ENCODE measurements at places on chromosomes 13 and 19. TPM values are rescaled to one million over a fixed set of nuclear protein-coding genes. Genes with fewer than 3 reads are reported as not detected.

- no peak for DNase-seq
Observed at GRCh38 chr13:109759609-109760008, 26.8 kb downstream of the IRS2 start.

Gene FGF9
- total RNA-seq: 0.79 TPM

Gene C5AR1
- total RNA-seq: 20.3 TPM

- no peak for DNase-seq
Observed at GRCh38 chr19:55443045-55443823, at the start of gene SHISA7. SHISA7 (minus strand) TSS chr19:55443300; CDS start chr19:55442863, 437 bp downstream.

- DNase-seq: no peak
Observed at GRCh38 chr19:50897612-50898011, 13.6 kb downstream of the KLK4 start.

- DNase-seq: no peak
Observed at GRCh38 chr13:26412936-26413716, 144.4 kb upstream of the WASF3 start.

Gene SIGLEC10
- 13.2 TPM for total RNA-seq

DNA sequence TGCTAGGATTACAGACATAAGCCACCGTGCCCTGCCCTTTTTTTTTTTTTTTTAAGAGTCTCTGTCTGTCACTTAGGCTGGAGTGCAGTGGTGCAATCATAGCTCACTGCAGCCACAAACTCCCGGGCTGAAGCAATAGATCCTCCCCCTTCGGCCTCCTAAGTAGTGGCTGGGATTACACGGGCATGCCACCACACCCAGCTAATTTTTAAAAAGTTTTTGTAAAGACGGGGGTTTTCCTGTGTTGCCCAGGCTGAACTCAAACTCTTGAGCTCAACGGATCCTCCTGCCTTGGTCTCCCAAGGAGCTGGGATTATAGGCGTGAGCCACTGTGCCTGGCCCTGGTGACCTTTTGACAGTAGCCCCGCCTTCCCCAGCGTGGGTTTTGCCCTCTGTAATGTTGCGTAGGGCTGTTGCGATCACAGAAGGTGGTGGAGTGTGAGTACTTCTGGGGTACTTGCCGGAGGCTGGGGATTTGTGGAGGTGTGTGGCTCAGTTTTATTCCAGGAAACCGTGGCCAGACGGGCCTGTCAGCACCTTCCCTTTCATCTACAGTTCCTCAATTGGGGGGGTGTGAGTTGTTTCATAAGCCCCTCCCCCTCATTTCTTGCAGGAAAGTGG lies 11.6 kb upstream of the RETN start:
- peak; percentile 87 for DNase-seq

- DNase-seq: no peak
Observed at GRCh38 chr19:1540365-1540925, 16.6 kb downstream of the PLK5 start.

DNA sequence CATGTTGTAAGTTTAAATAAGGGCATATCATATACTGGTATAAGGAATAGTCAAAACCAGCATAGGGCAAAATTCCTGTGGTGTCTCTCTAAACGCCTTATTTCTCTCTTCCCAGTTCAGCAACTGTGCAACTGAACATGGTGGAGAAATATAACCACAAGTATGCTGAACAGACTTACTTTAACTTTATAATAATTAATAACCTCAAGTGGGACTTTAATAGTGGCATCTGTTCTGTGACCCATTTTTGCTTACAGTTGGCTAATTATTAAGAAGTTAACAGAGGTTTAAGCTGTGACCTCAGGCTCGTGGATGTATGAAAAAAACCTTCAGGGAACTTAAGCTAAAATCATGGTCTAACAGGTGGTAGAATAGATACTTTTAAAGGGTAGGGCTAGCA lies 54.3 kb downstream of the MICU2 start:
- no peak for DNase-seq

Gene HRC
- 2.1 TPM for total RNA-seq

DNA sequence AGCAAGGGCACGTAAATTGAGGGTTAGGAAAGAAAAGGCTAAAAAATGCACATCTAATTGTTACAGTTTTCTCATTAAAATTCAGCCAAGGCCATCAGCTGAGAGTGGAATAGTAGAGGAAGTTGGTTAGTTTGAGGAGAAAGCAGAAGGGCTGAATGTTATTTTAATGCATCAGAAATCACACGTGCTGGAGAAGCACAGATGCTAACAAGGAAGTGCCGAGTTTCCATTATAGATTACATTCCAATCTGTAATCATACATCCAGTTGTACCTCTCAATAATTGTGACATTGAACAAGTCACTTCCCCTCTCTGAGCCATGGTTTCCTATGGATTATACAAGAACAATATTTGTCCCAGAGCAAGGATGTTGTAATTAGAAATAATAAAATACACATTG lies 25.1 kb downstream of the FPR3 start:
- DNase-seq: no peak

DNA sequence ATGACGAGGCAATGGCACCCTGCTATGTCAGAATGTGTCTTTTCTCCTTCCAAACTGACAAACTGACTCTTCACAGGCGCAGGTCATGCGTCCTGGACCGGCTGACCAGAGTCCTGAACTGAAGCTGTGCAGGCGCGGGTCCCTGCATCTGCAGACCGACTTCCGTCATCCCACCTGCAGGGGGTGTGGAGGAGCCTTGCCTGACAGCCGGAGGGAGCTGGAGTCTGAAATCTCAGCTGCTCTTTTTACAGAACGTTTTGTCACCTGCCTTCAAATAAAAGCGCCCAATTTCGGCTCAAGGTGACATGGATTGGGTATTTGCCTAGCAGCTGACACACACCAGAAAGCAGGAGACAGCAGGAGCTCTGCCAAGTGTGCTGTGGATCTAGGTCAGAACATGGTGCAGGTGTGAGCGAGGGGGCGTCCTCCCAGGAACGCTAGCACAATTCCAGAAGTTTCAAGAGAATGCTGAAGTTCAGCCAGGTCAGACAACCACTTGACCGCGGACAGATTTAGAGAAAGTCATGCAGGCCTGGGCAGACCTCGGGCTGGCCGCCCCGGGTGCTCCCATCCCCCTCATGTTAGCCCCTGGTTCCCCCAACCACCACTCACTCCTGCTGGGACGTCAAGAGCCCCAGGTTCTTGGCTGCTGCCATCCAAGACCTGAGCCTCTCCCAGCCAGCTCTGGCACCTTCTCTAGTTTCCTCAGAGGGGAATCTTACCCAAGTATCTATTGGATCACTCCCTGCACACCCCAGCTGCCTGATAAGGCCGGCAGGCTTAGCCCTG lies 32.8 kb downstream of the ELL start:
- no peak for DNase-seq

- no peak for DNase-seq
Observed at GRCh38 chr13:109331898-109332297, 454.5 kb downstream of the IRS2 start.

- no peak for DNase-seq
Observed at GRCh38 chr13:44971656-44972595, 17.3 kb downstream of the NUFIP1 start.

GRCh38 chr19:4693471-4694121 lies 23.5 kb upstream of the MYDGF start:
- no peak for DNase-seq

DNA sequence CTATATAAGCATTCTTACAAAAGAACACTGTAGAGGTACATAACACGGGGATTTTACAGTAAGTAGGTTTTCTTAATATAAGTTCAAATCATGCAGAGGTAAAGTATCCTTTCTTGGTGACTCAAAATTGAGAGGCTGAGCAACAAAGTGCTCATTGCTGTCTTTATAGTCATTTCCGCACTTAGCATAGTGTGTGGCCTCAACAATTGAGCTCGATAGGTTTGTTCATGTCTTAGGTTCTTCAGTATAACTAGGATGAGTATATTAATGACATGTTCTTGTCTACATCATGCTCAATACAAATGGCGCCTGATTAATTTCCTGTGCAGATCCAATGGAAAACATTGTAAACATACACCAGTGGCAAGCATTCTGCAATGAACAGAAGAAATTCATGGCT lies 1.4 kb downstream of the WDFY2 start:
- no peak for DNase-seq

GRCh38 chr13:52851137-52851962 lies 2.9 kb upstream of the PCDH8 start:
- peak; percentile 29 for DNase-seq

DNA sequence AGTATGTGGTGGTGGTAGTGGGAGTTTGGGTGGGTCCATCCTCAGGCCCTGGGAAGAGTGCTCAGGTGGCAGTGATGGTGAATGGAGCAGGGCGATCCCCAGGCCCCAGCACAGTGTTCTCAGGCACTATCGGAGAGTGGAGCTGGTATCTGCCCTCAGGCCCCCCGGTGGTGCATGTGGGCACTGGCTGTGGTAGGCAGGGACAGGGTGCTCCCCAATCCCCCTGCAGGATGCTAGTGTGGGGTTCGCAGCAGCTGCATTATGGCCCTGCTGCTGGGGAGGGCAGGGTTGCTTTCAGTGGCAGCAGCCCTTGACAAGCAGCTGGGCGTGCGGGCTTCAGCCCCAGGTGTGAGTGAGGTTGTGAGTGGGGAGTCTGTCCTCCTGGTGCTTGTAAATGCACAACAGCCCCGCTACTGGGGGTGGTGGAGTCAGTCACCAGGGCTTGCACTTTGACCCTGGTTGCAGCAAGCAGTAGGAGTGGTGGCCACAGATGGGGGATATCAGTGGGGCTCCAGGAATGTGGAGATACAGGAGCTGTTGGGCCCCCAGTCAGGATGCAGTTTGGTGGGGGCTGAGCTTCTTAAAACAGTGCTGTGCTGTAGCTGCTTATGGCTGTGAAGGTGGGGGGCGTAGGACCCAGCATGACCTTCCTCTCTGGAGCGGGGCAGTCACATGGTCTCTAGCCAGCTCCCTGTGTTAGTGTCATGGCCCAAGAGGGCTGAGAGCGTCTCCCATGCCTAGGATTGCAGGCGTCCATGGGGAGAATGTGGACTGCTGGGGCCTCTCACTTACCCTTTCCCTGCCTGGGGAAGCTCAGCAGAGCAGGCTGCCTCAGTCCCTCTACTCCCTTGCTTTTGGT lies 38.7 kb upstream of the ARHGEF7 start:
- DNase-seq: peak; percentile 44

- no peak for DNase-seq
Observed at GRCh38 chr13:39789451-39789850, 134.0 kb downstream of the COG6 start.

GRCh38 chr19:11704626-11705025 lies 34.1 kb downstream of the ZNF823 start:
- DNase-seq: no peak

Gene CEACAM16
- total RNA-seq: not detected

Gene POMP
- total RNA-seq: 11.5 TPM
